ENCODE measurements at places on chromosomes 11 and 22.

DNA sequence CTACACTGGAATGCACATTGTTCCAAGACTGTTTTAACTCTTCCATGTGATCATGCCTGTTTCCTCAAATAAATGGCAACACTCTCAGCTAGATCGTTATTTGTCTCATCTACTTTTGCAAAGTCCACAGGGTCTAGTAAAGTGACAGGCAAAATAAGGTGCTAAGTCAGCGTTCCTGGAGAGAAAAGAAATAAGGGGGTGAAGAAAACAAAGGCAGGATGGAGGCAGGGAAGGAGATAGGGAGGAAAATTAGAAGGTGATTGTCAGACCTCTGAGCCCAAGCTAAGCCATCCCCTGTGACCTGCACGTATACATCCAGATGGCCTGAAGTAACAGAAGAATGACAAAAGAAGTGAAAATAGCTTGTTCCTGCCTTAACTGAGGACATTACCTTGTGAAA lies 132.1 kb downstream of the RAB38 start:
- DNase-seq = no peak

DNA sequence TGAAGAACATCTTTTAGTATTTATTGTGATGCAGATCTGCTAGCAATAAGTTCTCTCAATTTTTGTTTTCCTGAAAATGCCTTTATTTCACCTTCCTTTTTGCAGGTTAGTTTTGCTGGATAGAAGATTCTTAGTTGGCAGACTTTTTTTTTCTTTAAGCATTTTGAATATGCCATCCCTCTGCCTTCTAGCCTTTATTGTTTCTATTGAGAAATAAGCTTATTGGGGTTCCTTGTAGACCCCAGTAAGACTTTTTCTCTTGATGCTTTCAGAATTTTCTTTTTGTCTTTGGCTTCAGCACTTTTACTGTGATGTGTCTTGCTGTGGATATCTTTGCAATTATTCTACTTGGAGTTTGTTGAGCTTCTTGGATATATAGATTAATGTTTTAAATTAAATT lies 160.6 kb downstream of the PGR start:
- no peak for DNase-seq

DNA sequence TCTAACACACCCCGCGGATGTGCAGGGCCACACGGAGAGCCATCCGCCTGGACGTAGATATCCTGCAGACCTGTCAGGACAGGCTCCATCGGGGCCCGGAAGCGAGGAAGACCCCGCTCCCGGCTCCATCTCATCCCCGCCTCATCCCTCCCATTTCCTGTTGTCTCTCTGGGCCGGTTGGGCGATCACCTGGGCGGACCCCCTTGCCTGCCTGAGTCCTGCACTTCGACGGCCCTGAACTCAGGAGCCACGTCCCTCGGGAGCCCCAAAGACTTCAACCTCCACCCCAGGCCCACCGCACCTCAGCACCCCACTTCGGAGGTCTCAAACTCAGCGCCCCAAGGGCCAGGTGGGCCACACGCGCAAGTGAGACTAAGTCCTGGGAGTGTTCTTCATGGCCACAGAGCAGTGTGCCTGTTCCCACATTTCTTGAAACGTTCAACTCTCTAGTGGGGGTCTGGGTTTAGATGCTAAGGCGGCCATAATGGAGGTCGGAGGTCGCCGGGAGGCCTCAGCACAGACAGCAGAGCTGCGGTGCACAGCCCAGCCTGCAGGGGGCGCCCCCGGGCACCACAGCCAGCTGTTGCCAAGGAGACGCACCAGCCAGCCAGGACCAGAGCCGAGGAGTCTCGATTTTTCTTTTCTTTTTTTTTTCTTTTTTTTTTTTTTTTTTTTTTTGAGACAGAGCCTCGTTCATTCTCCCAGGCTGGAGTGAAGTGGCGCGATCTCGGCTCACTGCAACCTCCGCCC lies 26.0 kb upstream of the FADD start:
- DNase-seq = no peak

GRCh38 chr11:115741376-115742107 lies 237.3 kb upstream of the CADM1 start:
- DNase-seq = no peak

GRCh38 chr11:15406851-15407351 lies 292.2 kb downstream of the INSC start:
- DNase-seq = no peak

- no peak for DNase-seq
Measured at GRCh38 chr11:126156814-126157213, 54.6 kb downstream of the RPUSD4 start.

- DNase-seq = no peak
Measured at GRCh38 chr11:112856591-112856990, 104.6 kb upstream of the NCAM1 start.

GRCh38 chr11:119907122-119907851 lies 178.3 kb upstream of the NECTIN1 start:
- DNase-seq = no peak

- no peak for DNase-seq
Measured at GRCh38 chr11:71500601-71501021, 26.5 kb upstream of the KRTAP5-7 start.

DNA sequence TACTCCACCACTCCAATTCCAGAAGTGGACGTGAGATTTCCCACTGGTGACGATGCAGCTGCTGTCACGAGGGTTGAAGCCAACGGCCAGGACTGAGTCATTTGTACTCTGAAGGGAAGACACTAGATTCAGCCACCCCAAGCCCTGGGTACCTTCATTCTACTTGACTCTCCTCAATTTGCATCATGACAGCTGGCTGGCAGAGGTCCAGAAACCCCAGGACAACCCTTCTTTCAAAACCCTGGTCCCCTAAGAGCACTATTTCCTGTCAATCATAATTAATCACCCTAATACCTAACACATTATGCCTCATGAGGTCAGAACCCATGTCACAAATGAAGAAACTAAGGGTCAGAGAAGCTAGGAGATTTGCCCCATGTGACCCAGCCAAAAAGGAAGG lies 4.9 kb downstream of the EML3 start:
- DNase-seq = no peak

DNA sequence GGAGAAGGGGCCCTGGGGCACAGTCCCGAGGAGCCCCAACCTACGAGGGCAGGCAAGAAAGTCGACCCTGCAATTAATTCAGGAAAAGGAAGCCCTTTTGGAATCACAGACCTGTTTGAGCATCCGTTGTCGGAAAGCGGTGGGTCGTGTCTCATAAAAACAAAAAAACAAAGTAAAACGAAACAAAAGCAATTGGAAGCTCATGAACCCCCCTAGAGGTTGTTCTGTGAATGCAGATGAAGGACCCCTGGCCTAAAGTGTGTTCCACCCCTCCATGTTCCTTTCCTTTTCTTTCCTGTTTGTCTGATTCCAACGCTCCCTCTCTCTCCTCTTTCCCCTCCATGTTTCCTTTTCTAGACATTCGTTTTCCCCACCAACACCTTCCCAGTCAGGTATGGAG lies 203.7 kb downstream of the GRIK4 start:
- no peak for DNase-seq

DNA sequence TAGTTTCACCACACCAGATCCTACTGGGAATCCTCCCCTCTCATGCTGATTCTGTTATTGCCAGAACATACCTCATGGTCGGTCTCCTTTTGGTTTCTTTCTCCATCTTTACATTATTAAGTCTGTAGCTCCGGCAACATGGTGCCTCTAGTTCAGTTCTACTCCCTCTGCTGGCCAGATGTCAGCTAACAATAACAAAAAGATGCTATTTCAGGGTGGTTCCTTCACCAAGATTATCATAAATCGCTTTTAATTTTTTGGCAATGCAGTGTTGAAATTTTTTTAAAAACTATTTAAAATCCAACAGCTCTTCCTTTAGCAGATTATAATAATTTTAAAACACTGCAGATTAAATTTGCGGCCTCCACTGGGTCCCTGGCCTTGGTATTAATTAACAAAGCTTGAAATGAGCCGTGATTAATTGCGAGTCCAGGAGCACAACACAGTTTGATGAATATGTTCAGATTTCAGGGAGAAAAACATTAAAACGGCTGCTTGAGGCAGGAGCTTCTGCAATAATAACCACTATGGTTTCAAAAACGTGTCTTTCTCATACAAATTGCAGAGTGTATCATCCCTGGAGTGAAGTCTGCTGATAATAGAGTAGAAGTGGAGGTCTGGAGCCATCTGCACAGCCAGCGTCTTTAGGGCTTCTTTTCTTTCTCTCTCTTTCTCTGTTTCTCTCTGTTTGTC lies 492.9 kb upstream of the KIRREL3 start:
- DNase-seq = no peak

- DNase-seq = no peak
Measured at GRCh38 chr11:117572129-117572528, 224.9 kb downstream of the DSCAML1 start.

DNA sequence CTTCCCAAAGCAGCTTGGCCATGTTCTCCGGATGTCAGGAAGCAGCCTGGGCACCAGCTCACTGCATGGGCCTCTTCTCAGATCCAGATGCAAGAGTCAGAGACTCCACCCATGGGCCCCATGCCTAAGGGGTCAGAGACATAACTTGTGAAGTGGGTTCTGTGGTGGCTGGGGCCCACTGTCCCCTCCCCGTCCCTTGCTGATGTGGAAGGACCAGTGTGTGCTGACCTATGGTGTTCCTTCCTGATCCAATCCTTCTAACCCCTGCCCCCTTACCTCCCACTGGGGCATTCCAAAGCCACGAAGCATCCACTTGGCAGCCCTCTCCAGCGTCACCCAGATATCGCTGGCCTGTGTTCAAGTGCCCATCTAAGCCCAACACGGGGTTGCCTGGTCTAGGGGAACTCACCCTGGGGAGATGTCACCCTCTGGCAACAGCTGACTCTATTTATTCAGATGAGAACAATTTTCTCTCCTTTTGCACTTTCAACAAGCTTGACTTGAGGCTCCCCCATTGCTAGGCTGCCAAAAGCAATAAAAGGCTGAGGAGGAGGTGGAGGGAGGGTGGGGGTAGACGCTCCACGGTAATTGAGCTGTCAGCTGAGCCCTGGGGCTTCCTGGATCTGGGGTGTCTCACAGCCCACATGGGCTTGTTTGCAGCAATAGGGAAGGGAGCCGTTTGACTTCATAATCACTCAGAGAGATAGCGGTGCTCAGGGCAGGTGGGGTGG lies 158.5 kb downstream of the ADAMTS15 start:
- no peak for DNase-seq

DNA sequence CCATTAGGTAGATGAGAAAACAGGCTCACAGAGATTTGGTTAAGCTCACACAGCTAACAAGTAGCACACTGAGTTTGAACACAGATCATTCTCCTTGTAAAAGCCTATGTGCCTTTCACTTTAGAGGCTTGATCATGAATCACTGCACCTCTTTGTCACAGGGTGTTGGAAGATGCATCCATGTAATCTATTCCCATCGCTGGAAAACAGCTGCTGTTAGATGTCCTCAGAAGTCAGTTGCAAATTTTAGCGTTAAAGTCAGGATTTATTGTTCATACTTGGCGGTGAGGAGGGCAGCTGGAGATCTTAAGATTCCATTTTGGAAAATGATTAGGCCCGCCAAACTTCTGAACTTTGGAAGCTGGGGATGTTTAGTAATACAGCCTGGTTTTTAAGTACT lies 2.6 kb downstream of the CNTF start:
- no peak for DNase-seq

GRCh38 chr11:128552783-128553661 lies 34.3 kb downstream of the ETS1 start:
- DNase-seq = no peak

DNA sequence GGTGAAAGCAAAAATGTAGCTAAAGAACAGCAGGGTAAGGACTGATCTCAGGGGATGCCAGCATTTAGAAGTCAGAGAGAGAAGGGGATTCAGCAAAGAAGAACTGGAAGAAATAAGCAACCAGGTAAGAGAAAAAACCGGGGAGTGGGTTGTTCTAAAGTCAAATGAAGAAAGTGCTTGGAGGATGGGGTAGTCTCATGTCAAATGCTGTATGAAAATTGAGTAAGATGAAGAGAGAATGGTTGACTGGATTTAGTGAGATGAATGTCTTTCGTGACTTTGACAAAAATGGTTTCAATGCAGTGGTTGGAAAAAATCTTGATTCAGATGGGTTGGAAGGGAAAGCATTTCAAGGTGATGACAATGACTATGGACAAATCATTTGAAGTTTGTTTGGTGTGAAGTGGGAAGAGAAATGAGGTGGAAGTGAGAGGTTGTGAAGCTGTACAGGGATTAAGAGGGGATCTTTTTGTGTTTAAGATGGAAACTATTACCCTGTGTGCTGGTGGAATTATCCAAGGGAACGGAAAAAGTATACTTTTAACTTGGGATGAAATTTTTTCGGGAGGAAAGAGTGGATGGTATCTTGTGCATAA lies 484.0 kb downstream of the ETS1 start:
- DNase-seq = no peak

DNA sequence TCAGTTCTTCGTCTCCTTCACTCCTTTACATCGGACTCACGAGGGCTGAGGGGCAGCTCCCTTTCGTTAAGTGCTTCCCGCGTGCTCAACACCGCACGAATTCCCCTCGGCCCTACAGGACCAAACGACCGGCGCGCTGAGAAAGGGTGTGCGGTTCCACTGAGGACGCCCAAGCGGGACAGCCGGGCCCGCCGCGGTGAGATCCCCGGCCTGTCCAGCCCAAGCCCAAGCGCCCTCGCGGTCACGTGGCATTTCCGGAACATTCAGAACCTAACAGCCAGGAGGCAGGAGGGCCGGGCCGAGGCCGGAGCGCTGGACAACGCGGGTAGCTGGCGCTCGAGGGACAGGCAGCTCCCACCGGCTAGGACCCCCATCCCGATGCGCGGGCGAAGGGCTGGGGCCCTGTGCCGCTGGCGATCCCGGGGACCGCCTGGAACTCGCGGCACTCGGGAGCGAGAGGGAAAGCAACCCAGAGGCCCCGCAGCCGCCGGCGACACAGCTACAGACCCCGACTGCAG lies 737 bp upstream of the STIP1 start:
- DNase-seq = peak; percentile 78

GRCh38 chr11:62926680-62927455 lies 5.7 kb upstream of the CHRM1 start:
- no peak for DNase-seq

DNA sequence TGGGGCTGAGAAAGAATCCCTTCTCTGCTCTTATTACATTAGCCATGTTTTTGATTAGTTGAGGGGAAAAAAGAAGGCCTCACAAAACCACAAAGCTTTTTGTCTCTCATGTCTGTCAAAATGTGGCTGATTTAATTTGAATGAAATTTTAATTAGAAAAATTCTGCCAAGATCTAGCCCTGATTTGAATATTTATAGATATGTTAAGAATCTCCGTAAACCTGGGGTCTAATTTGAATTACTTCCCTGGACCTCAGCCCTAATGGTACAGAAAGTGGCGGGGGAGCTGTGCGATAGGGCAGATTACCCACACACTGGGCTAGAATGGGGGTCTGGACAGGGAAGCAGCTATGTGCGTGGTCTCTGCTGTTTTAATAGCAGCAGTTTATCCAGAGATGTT lies 141.3 kb upstream of the TTC12 start:
- no peak for DNase-seq

DNA sequence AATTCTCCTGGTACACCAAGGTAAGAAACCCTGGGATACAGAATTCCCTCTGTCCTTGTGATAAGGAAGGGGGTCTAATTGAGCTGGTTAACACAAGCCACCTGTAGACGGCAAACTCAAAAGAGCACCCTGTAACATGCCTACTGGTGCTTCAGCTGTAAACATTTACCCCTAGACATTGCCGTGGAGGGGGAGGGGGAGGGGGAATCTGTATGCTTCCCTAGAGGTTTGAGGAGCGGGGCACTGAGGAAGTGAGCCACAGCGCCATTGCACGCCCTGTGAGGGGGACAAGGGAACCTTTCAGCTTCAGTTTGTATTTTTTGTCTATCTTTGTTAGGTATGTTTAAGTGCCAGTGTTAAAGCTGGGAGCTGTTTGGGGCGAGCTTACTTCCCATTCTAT lies 99.8 kb downstream of the AASDHPPT start:
- DNase-seq = no peak

- DNase-seq = no peak
Measured at GRCh38 chr11:130448416-130449309, at the start of gene ADAMTS15. ADAMTS15 (plus strand) TSS chr11:130448645; CDS start chr11:130448974, 329 bp downstream.
